D721Med (cell line): ENCODE measurements at places on chromosomes 3 and 15.

- DNase-seq = no peak
Observed at GRCh38 chr3:105868431-105868741, 426 bp downstream of the CBLB start.

- DNase-seq = no peak
Observed at GRCh38 chr15:67549736-67550135, 7.2 kb downstream of the MAP2K5 start.

DNA sequence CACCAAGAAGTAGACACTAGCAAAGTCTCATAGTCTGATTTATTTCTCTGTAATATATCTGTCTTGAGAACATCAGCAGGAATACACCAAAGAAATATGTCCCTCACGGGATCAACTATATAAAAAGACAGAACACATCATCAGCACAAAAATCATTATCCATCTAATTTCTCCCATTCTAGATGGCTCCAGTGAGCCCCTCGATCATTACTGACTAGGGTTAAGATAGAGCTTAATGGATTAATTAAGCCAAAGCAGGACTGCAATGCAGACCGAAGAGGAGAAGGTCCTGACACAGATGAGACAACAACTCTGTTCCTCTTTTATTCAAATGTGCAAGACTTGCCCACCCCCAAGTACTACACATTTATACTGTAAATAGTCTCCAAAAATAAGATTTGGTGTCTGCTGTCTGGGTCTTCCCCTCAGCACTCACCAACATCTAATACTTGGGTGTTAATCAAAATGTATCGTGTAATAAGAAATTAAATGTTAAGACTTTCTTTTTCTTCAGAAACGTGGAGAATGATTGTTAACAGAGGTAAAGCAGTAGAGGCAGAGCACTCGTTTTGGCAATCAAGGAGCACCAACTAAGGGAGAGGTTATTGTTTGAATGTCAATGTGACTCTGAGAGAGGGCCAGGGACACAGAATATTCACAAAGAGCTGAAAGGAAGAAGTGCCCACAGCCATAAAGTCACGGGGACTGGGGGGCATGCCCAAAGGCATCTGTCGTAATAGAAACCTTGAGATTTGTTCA lies 133.6 kb downstream of the TIGIT start:
- DNase-seq = no peak

DNA sequence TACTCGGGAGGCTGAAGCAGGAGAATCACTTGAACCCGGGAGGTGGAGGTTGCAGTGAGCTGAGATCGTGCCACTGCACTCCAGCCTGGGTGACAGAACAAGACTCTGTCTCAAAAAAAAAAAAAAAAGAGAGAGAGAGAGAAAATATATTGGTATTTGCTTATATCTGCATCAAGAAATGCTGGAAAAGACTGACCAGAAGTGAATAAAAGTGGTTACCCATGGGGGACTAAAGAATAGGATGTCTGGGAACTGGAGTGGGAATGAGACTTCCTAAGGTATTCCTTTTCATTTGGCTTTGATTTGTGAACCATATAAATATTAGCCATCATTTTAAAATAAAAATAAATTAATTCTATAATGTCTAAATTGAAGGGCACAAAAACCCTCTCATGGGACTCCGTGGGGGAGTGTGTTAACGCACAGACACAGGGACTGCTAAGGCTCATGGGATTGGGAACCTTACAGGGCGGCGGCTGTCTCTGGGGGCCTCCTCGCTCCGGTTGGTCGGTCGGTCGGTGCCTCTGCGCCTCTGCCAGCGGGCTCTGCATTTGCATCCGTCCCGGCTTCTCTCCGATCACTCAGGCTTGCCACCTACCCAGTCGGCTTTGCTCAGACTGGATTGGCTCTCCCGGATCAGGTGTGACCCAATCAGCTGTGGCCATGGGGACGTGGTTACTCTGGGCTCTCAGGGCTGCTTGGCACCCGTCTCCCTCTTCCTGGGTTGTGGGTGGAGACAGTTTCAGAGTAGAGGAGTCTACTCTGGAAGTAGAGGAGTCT lies 12.7 kb upstream of the TSPAN3 start:
- no peak for DNase-seq

- no peak for DNase-seq
Observed at GRCh38 chr15:85764649-85765277, 30.0 kb downstream of the KLHL25 start.

GRCh38 chr3:114741066-114741465 lies 406.0 kb downstream of the ZBTB20 start:
- no peak for DNase-seq

DNA sequence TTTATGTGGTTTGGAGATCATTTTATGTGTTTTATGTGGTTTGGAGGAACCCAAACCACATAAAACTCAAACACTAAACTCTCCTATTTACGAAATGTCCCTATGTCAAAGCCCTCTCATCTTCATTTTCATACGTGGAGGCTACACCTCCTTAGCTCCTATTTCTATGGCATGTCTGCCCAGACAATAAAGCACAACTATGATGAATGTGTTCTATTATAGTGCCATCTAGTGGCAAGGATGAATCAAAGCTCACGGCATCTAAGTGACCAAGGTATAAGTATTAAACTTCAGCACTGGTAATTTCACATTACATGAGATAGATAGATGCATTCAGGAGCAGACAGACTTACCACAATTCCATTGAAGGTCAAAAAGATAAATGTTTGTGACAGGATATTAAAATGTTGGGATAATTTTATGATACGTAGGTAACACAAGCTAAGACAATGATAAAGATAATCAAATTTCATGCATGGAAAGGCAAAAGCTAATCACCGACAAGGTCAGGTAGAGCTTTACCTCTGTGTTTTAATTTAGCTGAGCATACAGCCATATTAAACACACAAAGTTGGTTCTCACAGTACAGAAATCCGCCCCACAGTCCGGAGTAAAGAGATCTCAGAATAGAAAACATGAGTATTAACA lies 130.6 kb upstream of the FHIT start:
- DNase-seq = no peak

GRCh38 chr15:88880944-88881740 lies 14.2 kb downstream of the HAPLN3 start:
- no peak for DNase-seq
